ENCODE measurements at places on chromosomes 5 and 9.

- no peak for DNase-seq
These were observed 6.4 kb downstream of the TMC1 start for GRCh38 chr9:72527801-72528195.

GRCh38 chr5:160901656-160902055 lies 49.6 kb upstream of the ATP10B start:
- DNase-seq = no peak

DNA sequence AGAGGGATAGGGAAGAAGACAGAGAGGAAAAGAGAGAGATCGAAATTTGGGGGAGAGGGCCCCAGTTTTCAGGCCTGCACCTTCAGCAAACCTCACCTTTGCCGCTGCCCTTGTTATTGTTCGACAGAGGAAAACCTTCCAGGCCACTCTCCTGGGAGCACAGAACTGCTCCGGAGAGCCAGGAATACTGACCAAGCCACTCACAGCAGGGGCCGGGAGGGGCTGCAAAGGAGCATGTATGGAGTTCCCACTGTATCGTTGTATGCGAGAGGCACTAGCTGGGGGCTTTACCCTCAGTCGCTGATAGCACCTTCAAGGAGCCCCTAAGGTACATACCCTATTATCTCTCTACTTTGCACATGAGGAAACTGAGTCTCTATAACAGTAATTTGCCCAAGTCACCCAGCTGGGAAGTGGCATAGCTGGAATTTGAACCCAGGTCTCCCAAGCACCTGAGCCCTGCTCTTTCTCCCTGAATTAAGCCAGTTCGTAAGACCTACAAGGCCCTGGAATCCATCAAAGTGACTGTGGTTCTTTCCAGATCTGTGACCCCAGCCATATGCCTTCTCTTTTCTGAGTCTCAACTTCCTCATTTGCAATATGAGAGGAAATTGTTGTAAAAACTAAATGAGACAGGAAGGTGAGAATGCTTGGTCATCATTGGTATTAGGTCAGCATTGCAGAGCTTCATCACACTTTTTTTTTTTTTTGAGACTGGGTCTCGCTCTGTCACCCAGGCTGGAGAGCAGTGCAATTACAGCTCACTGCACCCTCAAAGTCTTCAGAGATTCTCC lies 21.0 kb upstream of the FOXE1 start:
- DNase-seq = no peak

DNA sequence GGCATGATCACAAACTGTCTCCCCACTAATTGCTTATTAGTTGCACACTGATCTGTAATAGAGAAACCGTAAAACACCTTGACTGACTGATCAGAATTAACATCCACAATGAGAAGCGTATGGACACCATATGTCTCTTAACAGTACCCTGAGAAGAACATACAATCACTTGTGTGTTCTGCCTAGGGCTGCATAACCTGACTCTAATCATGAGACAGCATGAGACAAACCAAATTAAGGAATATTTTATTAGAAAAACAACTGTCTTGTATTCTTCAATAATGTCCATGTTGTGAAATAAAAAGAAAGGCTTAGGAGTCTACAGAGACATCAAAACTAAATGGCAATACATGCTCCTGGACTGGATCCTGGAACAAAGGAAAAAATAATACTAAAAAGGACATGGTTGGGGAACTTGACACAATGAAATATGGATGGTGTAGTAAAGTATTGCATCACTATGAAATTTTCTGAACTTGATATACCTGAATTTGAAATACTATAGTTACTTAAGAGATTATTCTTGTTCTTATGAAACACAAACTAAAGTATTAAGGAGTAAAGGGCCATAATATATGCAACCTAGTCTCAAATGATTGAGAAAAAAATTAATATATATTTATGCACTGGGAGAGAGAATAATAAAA lies 162.1 kb downstream of the CWC27 start:
- no peak for DNase-seq

DNA sequence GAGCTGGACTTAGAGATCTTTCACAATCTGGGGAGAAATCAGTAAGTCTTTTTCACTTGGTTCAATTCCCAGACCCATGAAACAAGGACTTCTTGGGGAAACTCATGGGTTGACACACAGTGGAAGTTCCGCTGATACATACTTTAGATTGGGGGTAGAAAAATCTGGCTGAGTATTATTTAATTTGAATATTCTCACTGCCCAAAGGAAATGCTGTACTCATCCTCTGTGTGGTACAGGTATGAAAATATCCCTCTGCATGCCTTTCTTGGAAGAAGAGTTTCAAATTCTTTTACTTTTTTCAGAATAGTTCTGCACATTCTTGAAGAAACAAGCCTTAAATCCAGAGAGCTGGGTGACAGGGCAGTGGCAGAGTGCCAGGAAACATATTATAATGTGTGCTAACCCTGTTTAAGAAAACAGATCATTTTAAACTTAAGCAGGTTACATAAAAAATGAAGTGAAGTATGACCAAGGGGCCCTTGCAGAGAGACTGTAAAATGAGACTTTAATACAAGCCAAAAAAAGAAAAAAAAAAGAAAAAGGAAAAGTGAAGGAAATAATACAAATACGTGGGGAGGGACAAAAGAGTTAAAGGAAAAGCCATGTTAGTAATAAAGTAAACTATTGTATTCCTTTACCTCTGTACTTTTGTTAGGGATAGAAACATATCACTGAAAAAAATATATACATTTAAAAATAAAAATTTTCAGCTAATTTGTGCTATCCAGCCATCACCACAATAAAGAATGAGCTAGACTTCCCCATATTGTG lies 173.4 kb upstream of the NR3C1 start:
- DNase-seq = no peak

GRCh38 chr5:151619812-151620460 lies 28.8 kb upstream of the FAT2 start:
- DNase-seq = no peak

DNA sequence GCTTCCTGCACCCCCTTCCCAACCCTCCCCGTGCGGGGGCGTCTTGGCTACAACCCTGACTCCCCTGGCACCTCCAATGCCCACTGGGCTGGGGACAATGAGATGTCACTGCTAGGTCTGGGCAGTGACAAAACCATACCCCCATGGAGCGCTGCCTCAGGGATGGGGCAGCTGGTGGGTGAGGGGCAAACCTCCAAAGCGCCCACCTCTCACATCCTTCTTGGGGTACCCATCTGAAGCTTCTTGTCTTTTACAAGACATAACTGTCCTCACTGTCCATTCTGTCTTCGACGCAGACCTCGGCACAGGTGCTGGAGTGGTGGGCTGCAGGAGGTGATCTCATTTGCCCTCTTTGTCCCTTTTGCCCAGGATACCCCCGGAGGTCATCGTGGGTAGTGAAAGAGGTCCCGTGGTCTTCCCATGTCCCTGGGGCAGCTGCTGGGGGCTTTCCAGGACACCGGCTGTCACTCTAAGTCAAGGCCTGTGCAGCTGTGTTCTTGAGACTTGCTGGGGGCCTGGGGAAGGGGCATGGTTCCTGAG lies 27.8 kb upstream of the CSF1R start:
- no peak for DNase-seq

GRCh38 chr9:5611321-5612184 lies 17.4 kb upstream of the RIC1 start:
- no peak for DNase-seq

GRCh38 chr5:172339264-172340180 lies 56.0 kb upstream of the UBTD2 start:
- DNase-seq = no peak

- DNase-seq = no peak
These were observed 88.9 kb upstream of the TBCA start for GRCh38 chr5:77864997-77865396.

- peak; percentile 28 for DNase-seq
These were observed 42.1 kb downstream of the UBQLN1 start for GRCh38 chr9:83665580-83666200.

DNA sequence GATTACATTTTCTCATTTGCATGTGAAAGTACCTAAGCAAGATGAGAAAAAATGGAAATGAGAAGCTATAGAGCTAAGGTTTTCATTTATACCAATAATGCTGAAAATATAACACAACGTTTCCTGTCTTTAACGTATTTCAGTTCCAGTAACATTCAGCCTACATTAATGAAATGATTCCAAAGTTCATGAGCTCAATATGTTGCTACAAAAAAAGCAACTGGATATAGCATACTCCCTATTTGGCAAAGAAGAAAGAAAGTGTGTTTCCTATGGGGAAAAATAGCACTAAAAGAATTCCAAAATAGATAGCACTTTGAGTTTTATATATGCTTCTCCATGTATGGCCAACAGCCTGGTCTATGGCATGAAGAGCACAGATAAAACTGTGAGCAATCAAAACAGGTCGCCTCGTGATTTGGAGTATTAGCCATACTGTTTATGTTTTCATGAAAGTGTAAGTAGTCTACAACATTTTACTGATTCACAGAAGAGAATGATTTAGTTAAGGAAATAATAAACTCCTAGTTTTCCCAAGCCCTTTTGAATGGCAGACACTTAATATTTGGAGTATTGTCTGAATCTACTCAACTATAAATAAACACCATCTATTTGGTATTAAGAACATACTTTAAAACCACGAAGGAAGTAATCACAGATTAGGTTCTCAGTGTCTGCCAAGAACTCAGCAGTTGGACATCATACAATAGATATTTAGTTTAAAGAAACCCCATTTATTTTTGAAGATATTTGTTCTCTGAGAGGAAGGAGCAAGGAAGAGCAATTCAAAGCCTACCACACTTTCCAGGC lies 258.7 kb upstream of the RASA1 start:
- no peak for DNase-seq

DNA sequence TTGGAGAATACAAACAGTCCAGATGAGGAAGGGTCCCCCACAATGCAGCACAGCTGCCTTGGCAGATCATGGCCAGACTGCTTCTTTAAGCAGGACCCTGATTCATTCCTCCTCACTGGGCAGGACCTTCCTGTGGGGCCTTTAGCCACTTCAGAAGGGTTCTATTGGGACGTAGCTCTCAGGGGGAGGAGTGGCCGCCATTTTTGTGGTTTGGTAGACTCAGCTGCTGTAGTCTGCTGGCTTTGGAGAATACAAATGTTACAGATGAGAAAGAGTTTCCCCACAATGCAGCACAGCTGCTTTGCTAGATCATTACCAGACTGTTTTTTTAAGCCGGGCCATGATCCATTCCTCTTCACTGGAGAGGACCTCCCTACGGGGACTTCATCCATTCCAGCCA lies 57.4 kb downstream of the TMEM38B start:
- no peak for DNase-seq

DNA sequence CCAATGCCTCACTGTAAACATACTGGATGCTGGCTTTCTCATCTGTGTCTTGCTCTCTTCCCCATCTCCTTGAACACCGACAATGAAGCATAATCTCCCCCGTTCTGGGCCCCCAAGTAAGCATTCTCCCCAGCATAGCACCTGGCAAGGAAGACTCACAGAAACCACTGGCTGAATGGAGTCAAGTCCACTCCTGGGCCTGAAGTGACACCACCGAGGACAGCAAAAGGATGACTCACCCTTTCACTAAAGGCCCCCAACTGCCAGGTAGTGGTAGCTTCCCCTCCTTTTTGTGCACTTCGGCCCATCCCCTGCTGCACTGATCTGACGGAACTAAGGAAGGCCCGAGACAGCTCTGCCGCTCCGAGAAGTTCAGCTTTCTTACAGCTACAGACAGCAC lies 9.4 kb downstream of the VDAC1 start:
- DNase-seq = no peak

GRCh38 chr9:34106110-34106509 lies 20.4 kb downstream of the DCAF12 start:
- no peak for DNase-seq

DNA sequence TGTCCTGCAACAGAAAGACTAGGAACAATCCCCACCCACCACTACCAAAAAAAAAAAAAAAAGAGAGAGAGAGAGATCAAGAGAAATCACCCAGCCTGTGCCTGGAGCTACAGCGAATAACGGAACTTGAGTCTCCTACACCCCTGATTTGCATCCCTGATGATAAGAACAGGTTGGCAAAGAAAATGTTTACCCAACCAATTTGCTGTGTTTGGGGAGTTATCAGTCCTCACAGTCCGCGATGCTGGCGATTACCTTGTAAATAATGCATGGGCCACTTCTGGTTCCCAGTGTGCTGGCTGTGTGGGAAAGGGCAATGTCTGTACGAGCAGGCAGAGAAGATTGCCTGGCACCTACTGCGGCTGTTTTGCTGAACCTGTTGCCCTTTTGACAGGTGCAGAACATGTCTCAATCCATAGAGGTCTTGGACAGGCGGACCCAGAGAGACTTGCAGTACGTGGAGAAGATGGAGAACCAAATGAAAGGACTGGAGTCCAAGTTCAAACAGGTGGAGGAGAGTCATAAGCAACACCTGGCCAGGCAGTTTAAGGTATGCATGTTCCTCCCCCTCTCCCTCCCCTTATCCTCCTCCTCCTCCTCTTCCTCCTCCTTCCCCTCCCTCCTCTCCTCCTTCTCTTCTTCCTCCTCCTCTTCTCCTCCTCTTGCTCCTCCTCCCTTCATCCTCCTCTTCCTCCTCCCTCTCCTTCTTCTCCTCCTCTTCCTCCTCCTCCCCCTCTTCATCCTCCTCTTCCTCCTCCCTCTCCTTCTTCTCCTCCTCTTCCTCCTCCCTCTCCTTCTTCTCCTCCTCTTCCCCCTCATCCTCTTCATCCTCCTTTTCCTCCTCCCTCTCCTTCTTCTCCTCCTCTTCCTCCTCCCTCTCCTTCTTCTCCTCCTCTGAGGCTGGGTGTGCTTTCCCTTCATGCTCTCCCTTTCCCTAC lies 8.3 kb downstream of the OLFM1 start:
- no peak for DNase-seq

GRCh38 chr5:179400020-179400419 lies 54.8 kb upstream of the ADAMTS2 start:
- no peak for DNase-seq

DNA sequence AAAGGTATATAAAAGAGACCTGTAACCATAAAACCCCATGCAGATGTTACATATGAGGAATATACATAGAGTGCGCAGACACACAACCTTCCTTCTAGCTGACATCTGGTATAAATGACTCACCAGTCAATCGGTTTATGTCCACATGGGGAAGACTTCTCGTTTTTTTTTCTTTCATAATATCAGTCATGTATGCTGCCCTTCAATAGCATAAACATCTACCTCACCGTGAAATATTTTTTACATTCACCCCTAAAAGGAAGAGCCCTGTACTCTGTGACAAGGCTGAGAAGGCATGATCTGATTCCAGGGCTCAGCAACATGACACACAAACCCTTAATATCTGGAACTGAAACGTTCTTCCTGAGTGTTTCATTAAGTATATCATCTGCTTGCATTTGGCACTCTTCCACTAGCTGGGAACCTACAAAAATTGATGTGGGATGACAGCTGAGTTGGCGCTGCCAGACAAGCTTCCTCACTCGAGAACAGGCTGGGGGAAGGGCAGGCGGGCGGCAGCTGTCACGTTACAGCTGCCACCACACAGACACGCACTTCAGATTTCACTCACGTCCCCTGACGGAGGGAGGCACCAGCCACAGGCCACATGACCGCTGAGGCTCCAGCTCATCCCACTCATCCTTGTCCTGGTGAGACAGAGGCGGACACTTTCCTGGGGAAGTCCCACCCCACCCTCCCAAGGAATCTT lies 74.2 kb downstream of the SHB start:
- peak; percentile 79 for DNase-seq

- DNase-seq = no peak
These were observed 3.2 kb downstream of the ELL2 start for GRCh38 chr5:95958310-95959014.

Data from kidney capillary endothelial cell (primary cell).